ENCODE measurements at places on chromosomes 3 and 15. TPM values are rescaled to one million over a fixed set of nuclear protein-coding genes. Genes with fewer than 3 reads are reported as not detected.

- DNase-seq = no peak
These were observed 74.2 kb downstream of the WDR76 start for GRCh38 chr15:43900996-43901395.

The SNTN gene
- not detected for polyA plus RNA-seq

GRCh38 chr3:133153382-133153781, 115.2 kb downstream of the TMEM108 start:
- DNase-seq = no peak

DNA sequence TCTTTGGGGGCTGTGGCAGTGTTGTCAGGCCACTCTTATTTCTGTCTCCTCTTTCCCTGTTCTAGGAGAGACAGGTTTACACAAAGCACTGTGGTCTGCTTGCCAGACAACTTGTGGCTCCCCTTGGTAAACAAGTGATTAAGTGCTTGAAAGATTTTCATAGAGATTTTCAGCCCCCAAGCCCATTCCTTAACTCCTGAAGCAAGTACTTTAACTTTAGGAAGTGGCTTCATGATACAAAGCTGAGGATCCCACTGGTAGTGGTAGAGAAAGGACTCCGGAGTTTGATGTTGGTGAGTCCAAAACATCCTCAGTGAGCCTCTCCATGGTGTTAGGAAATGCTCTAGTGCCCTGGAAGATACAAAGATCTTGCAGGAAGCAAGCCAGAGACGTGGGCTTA, 12.0 kb downstream of the ZBTB38 start:
- DNase-seq = no peak

The XCR1 gene
- not detected for polyA plus RNA-seq

DNA sequence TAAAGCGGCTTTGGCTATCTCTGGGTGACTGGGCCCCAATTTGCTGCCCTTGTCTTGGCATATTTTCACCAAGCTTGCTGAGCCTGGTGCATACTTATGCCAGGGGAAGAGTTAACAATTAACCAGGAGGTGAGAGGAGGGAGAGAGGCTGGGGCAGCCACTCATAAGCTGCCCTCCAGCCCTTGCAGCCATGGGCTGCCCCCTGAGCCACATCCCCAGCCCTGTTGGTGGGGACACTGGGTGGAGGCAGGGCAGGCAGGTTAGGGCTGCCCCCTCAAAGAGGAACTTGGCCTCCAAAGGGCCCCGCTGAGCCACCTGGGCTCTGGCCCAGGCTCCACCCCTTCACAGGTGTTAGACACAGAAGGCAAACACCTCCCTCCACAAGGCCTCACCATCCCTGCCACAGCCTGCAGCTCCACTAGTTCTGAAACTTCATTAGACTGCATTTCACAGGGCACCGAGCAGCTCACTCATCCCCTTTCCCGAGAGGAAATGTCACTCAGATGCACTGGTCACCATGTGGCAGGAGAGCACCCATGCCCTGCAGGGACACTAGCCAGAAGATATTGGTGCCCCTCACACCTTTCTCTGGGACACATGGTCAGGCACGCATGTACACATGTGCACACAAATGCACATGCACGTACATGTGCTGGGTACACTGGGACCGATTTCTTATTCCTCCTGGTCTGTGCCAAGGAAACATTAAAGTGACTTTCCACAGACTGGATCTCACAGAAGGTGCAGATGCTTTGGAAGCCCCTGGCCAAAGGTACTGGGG, 20.2 kb downstream of the AMOTL2 start:
- peak; percentile 80 for DNase-seq

GRCh38 chr3:53161820-53162671, 1.0 kb downstream of the PRKCD start:
- no peak for DNase-seq

DNA sequence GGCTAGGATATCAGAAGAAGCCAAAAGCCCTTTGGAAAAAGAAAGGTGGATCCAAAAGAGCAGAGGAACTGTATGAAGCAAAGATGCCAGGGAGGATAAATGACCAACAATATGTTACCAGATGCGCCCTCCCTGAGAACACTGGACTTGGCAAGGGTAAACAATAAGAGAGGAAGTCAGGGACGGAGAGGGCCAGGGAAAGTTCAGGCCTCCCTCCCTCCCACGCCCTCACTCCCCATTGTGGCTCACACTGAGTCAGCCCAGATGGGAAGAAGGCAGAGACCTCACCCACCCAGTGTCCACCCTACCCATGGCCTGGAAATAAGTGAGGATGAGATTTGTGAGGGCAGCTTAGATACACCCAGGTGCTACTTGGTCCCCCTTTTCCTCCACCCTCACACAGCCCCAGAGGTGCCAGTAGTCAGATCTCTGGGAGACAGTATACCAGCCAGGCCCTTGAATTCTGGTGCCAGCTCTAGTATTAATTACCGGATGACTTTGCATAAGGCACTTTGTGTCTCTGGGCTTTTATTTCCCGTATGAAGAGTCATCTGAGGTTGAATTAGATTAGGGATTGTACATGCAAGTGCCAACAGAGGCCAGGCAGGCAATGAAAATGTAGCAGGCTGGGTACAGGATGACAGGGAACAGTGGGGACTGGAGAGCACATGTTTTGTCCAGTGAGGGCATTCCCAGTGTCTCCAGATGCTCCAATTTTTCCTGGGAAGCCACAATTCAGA, 35.1 kb upstream of the FRMD4B start:
- no peak for DNase-seq

The LRTM1 gene
- polyA plus RNA-seq = not detected

DNA sequence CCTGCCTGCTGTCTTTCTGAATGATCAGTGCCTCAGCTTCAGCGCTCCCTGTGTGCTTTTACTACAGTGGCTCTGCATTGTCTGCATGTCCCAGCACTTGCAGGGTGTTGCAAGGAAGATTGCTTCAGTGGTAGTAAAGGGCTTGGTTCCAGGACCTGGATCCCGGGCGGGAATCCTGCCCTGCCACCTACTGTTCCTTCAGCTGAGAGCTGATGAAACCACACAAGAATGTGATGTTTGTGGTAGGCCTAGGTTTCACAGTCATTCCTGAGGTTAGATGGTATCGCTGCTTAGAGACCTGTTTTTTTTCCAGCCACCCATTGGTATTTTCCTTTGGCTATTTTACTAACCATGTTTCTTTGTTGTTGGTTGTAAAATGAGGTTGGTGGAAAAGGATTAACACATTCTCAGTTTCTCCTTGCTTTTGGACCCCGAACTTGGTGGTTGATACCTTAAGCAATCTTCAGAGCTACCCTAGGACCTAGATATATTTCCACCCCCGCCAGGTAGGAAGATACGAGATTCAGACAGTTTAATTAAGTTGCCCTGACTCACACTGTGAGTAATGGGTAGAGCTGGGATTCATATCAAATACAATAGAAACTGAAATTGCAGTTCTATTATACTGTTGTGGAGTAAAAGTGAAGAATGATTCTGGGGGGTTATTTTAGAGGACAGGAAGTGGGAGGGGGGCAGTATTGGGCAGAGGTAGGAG, 11.4 kb downstream of the GPR87 start:
- DNase-seq = no peak

DNA sequence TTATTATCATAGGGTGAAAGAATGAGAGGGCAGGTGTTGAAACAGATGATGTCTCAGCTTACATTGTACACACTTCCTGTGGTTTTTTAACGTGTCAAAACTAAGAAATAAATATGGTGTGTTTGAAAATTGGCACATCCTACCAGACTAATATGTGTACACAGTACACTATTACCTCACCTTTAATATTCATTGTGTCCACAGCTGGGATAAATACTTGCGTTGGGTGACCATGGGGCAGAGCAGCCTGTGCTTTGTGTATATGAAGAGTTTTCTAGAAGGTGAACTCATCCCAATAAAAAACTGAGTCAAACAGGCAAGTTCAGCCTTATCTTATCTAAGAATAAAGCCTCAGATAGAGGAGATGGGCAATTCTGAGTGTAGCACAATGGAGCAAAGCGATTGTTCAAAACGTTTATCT, 17.3 kb downstream of the SUCNR1 start:
- DNase-seq = no peak

- no peak for DNase-seq
These were observed 191.7 kb downstream of the ATP8B4 start for GRCh38 chr15:49927189-49927861.

The RTP1 gene
- polyA plus RNA-seq = not detected

- DNase-seq = no peak
These were observed 1020.5 kb upstream of the CFAP20DC start for GRCh38 chr3:60070366-60070765.

GRCh38 chr15:40714144-40714543, 19.2 kb downstream of the RAD51 start:
- DNase-seq = no peak

- DNase-seq = peak; percentile 80
These were observed 30.1 kb downstream of the CCDC12 start for GRCh38 chr3:46946416-46946815.

GRCh38 chr3:31075876-31076275, 181.4 kb upstream of the GADL1 start:
- DNase-seq = no peak

DNA sequence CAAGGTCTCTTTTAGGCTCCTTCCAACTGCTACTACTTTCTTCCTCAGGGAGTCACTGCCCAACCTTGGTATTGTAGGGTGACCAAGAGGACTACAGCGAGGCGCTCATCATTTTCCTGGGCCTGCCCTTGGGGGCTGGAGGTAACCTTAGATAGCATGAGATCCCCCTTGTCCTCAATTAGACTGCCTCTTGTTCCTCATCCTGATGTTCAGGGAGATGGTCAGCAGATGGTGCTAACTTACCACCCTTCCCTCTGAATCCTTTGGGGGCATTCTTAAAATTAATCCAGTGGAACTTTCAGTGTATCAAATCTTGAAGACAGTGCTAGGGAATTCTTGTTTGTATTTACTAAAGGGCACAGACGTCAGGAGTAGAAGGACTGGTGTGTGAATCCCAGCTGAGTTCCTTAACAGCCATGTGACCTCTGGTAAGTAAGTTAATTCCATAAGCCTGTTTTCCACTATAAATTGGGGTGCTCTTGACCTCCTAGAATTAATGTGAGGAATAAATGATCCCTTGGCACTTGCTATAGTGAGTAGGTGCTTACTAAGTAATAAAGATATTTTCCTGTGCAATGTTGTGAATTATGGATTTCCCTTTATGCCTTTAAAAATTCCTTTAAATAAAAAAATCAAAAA, 4.1 kb upstream of the CLPX start:
- DNase-seq = no peak

The GASK1A gene
- 1.5 TPM for polyA plus RNA-seq

GRCh38 chr3:62632510-62633294, 242.5 kb downstream of the CADPS start:
- DNase-seq = no peak

GRCh38 chr3:105466072-105466471, 99.4 kb downstream of the ALCAM start:
- no peak for DNase-seq

The GPR27 gene
- polyA plus RNA-seq = 4.6 TPM

- no peak for DNase-seq
These were observed 53.8 kb downstream of the CDCP1 start for GRCh38 chr3:45092132-45093031.
